ENCODE measurements at places on chromosomes 11 and 22.

DNA sequence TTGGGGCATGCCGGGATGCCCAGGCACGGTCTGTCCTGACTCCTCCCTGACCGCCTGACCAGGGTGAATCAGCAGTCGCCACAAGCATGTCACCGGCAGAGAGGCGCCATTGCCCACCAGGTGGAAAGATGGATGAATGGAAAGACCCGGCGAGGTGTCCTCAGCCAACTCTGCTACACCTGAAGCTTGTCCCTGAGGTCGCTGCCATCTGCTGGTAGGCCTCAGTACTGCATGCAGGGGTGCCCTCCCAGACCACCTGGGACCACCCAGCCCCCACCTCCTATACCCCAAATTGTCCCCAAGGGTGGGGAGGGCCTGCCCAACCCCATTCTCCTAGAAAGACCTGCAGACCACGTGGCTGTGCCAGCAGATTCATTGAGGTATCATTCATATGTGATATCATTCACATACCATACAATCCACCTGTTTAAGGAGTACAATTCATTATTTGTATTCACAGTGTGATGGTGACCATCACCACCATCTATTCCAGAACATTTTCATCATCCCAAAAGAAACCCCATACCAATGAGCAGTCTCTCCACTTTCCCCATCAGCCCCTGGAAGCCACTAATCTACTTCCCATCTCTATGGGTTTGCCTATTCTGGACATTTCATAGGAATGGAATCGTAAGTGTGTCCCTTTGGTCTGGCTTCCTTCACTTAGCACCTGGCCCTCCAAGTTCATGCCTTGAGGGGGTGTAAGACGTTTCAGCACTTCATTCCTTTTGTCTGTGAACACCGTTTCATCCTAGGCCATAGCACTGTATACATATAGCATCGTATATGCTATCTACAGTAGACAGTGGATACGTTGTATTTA is 17.5 kb downstream of the FGF3 start:
- peak; percentile 5 for DNase-seq

DNA sequence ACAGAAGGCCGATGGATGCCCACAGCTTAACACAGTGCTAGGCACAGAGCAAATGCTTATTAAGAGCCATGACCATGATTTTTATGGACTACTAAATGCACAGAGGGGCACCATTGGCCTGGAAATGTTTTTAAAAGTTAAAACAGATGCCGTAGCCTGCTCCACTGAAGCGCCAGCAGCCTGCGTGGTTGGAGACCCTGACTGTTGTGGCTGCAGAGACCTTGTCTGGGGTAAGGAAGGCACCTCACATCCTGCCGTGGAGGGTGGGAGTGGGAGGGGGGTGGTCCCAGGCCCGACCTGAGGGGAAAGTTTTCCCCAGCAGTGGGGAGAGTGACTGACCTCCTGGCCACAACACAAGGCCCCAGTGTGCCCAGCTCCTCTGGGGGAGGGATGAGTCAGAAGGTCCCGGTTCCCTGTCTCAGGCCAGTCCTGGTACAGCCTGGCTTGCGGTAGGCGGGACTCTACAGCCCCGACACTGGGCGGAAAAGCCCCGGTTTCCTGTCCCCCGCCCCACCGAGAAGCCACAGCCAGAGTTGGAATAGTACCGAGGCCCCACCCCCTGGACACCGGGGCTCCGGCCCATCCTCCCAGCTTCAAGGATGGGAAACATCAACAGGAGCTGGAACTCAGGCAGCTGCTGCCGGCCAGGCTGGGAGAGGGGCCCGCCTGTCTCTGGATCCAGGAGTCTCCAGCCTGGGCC is 7.0 kb downstream of the CHST1 start:
- DNase-seq = no peak

- DNase-seq = no peak
Measured at GRCh38 chr22:44646668-44647067, 55.3 kb upstream of the PRR5 start.

- no peak for DNase-seq
Measured at GRCh38 chr11:40168414-40168813, 1291.0 kb downstream of the LRRC4C start.

DNA sequence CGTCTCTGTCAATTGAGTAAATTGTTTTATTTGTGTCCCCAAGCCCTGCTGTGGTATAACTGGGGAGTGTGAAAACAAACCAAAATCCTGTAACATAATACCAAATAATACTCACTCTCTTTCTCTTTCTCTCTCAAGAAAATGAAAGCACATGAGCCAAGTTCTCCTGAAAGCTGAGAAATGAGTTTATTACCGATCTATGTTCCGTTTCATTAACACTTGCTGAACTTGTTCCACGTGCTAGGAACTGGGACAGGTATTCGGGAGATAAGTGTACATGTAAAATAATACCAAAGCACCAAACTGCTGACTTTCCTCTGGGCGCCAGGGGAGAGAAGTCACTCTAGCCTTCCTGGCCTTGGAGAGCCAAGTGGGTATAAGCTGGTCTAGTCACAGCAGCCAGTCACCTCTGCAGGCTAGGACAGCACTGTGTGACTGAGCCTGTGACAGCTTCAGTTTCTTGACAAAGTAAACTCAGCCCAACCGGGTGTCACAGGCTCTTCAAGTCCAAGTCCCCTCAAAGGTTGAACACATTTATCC is 23.1 kb downstream of the CD6 start:
- no peak for DNase-seq

DNA sequence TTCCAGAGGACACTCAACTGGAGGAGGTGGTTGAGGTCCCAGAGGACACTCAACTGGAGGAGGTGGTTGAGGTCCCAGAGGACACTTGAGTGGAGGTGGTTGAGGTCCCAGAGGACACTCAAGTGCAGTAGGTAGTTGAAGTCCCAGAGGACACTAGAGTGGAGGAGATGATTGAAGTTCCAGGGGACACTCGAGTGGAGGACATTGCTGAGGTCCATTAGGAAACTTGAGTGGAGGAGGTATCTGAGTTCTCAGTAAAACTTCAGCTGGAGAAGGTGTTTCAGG is 39.7 kb downstream of the ZNF195 start:
- DNase-seq = no peak

GRCh38 chr11:94623120-94623735 is 56.1 kb downstream of the PIWIL4 start:
- no peak for DNase-seq

- DNase-seq = no peak
Measured at GRCh38 chr11:30565027-30565426, 21.1 kb downstream of the MPPED2 start.

GRCh38 chr22:50665738-50666137 is 6.9 kb upstream of the SHANK3 start:
- DNase-seq = no peak

DNA sequence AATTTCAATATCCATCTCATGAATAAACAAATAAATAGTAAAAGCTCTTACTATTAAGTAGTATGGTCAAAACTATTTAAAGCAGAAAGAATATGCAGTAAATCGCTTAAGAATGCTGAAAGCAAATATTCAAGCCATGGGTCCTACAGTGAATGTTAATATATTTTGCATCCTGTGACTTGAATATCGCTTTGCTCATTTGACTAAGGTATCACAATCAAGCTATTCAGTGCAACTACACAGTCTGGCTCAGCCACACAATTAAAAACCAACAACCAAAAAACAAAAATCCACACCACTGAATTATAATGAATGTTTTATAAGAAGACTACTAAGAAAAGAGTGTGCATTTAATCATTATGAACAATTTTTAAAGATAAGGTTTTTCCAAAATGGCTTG is 45.3 kb downstream of the RAB6A start:
- no peak for DNase-seq

DNA sequence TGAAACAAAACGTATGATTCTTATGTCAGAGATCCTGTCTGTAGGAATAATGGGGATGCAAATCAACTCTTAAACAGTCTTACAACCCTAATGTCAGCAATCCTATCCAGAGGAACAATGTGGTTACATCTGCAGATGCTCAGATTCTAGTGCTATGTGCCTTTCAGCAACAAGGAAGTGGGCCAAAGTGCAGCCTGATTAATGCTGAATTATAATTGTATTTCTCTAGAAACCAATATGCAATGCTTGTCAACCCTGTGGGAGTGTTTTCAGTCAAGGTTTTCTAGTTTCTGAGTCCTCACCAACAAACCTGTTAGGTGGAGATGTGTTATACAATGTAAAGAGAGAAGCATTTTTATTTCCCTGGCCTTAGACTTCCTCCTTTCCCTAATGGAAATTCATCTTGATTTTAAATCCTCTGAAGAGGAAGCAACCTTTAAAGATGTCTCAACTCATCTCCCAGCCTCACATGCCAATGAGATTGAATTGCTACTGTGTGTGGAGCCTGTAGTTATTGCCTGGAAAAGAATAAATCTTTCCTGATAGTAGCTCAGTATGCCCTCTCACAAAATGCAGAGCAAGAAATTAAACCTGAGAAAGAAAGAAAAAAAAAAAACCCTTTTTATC is 26.2 kb upstream of the TMEM123 start:
- DNase-seq = no peak

DNA sequence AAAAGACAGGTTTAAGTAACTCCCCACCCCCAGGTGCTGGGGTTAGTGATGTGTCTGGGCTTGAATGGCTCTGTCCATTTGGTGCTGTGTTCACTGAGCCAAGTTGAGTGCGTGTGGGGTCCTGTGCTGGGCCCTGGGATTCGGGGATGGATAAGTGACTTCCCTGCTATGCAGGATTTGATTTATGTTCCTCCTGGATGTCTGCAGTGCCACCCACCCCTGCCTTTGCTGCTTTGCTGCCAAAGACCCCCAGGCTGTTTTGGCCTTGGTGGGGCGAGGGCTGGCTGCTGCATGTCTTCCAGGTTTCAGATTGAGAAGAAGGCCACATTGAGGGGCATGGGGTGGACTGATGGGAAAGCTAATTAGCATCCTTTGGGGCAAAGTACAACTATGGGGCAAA is 77.9 kb upstream of the PARVG start:
- no peak for DNase-seq

GRCh38 chr11:14114269-14114668 is 151.7 kb downstream of the SPON1 start:
- no peak for DNase-seq

DNA sequence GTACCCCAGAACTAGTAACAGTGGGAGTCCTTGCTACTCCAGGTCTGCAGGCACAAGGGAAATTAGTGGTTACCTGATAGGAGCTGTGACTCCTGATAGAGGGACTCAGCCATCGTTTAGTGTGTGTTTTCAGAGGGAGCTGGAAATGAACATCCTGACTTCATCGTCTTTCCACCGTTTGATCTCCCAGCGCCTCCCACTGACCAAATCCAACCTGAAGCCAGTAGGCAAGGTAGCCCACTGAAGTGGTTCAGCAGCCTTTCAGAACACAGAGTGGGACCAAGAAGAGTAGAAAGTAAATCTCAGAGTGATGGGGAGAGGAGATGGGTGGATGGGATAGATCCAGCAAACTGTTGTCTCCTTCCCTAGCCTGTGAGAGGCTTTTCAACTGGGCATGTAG is 385.9 kb downstream of the INSC start:
- DNase-seq = no peak

DNA sequence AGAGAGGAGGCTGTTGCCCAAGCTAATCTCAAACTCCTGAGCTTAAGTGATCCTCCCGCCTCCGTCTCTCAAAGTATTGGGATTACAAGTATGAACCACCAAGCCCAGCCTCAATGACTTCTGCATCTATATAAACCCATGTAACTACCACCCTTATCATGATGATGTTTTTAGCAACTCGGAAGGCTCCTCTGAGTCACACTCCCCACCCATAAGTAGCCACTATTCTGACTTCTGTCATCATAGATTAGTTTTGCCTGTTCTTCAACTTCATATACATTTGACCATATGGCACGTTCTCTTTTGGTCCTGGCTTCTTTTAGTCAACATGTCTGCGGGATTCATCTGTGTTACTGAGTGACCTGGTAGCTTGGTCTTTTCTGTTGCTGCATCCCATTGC is 6.4 kb upstream of the FOSL1 start:
- no peak for DNase-seq

DNA sequence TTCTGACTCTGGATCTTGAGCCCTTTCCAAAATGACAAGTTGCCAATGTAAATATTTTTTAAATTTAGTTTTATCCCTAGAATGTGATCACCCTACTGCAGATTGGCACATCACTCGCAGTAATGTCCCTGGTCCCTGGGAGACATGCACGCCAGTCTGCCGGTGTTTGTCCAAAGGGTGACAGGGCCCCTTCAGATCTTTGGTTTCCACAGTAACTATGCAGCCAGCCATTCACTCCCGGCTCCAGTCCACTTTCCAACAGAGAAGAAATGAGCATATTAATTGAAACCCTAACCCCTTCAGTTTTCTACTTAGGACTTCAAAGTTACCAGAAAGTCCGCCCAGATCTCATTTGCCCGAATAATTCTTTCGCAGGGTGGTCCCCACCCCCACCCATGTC is 25.8 kb upstream of the RASSF10 start:
- DNase-seq = no peak

- no peak for DNase-seq
Measured at GRCh38 chr11:72271980-72272379, 28.0 kb upstream of the PHOX2A start.

- DNase-seq = no peak
Measured at GRCh38 chr22:44210722-44211121, 30.0 kb downstream of the PARVG start.

GRCh38 chr11:46133119-46133518 is 11.9 kb upstream of the PHF21A start:
- no peak for DNase-seq
